ENCODE measurements at places on chromosomes 6 and 20. TPM values are rescaled to one million over a fixed set of nuclear protein-coding genes. Genes with fewer than 3 reads are reported as not detected.

PGK2 gene
- not detected for total RNA-seq

DNA sequence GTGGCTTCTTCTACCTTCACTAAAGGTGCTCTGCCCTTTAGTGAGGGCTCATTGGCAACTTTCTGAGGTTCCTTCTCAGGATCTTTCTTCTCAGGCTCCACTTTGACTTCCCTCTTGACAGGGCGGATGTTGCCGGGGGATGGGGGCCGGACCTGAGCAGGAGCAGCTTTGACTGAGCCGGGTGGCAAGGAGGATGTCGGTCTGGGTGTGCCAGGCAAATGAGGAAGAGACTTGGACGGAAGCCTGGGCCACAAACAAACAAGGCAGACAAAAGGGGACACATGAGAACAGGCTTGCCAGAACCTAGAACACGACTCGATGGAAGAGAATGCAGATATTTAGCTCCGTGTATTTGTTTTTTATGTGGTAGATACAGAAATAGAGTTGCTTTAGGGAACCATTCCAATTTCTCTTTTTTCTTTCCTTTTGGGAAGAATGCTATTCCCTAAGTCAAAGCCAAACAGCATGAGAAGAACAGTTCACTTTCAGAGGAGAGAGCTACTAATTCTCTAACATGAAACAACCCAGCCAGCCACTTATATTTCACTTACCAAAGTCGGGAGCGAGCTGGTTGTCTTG lies 76.2 kb upstream of the BCLAF1 start:
- DNase-seq: no peak

TNF gene
- not detected for total RNA-seq

DNA sequence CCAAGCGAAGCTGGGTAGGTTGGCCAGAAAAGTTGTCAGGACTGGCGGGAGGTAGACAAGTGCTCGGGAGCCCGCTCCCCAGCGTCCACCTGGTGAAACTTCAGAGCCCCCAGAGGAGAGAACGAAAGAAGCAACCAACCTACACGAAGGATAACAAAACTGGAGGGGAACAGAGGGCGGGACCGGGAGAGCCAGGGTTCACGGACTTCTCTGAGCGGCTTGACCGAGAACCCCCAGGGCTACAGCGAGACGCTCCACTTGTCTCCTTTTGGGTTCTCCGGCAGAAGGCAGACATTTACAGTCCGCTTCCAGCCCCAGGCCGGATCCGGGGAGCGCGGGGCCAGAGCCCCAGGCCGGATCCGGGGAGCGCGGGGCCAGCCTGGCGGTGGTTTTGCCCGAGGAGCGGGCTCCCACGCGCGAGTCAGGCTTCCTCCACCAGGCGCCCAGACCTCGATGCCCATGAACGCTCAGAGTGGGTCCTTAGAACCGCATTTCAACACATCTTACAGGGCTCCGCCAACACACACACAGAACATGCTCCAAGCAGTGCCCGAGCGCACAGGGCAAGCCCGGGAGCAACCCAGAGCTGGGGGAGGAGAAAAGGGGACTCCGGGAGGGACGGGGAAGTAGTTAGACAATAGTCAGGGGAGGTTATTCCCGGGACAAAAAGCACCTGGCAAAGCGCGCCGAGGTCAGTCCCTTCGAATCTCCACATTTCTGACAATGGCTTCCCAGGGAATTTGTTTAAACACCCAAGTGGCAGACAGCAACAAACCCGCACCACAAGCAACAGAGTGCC lies 1.1 kb downstream of the PTPRK start:
- DNase-seq: peak; percentile 77

- DNase-seq: no peak
These were observed 99.3 kb upstream of the ARMC2 start for GRCh38 chr6:108748959-108749358.

ACTL10 gene
- total RNA-seq: 1.3 TPM

GRCh38 chr6:110415086-110415916 lies at the start of gene DDO:
DDO (minus strand) TSS chr6:110415575; CDS start chr6:110413462, 2,113 bp downstream.
- DNase-seq: peak; percentile 98

DNA sequence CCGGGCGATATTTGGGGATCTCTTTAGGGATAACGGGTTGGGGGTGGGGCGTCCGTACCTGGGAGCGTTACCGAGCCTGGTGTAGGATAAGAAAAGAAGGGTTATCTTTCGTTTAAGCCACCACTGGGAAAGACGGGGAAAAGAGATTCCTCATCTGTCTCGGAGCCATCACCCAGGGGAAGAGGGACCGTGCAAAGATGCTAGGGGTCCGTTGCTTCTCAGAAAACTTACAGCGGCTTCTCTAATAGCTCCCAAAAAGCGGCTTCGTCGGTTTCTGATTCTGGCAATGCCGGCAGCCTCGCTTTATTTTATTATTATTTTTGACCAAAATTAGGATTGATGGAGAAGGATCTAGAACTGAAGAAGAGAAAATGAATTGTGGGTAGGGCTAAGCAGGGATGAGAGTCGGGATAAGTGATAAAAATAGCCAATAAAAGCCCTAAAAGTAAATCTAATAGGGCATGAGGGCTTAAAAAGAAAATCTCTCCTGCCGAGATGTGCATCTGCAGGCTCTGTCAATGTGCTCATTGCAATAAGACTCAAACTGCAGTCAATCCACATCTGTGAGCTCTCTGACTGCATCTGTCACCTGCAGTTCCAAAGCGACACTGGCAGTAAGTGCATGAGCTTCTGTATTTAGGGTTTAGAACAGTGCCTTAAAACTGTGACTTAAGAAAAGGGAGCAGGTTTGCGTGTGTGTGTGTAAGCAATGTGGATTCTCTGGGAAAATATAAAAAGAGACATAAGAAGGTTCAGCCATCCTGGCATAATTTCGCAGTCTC lies 801 bp downstream of the TBPL1 start:
- no peak for DNase-seq

- DNase-seq: no peak
These were observed 73.2 kb downstream of the JPH2 start for GRCh38 chr20:44113618-44114376.

ZBTB46 gene
- 46.4 TPM for total RNA-seq

B3GAT2 gene
- not detected for total RNA-seq

ARMH2 gene
- total RNA-seq: not detected

SOBP gene
- 0.20 TPM for total RNA-seq

PTPRT gene
- total RNA-seq: not detected

MACROD2 gene
- total RNA-seq: under 0.01 TPM

MARCKS gene
- total RNA-seq: 187 TPM

All from lung microvascular endothelial cell (primary cell).